ENCODE measurements at places on chromosomes 12 and 14.

DNA sequence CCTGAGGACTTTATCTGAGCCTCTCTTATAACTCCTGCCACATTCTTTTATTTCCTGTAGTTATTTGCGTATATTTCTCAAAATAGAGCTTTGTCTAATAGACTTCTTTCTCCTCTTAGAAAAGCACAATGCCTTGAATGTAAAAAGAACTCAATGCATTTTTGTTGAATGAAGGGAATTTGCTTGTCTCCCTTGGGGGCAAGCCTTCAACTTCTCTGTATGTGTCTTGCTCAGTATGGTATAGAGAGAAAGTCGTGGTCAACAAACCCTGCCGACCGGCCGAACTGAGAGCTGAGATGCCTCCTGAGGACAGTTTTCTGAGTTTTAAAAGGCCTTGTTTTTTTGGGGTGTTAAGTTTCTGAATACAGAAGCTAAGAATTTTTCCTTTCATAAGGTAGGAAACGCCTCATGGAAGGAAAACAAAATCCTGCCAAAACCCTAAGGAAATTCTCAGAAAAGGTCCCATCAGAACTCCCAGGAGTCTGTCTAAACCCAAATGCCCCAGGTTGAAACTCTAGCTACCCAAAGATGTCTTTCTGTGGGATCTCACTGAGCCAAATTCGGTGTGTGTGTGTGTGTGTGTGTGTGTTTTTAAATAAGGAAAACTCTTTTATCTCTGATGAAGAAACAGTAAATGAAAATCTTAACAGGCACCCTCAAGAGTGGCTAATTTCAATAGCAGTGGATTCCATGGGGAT lies 136.6 kb downstream of the C12orf75 start:
- no peak for DNase-seq

DNA sequence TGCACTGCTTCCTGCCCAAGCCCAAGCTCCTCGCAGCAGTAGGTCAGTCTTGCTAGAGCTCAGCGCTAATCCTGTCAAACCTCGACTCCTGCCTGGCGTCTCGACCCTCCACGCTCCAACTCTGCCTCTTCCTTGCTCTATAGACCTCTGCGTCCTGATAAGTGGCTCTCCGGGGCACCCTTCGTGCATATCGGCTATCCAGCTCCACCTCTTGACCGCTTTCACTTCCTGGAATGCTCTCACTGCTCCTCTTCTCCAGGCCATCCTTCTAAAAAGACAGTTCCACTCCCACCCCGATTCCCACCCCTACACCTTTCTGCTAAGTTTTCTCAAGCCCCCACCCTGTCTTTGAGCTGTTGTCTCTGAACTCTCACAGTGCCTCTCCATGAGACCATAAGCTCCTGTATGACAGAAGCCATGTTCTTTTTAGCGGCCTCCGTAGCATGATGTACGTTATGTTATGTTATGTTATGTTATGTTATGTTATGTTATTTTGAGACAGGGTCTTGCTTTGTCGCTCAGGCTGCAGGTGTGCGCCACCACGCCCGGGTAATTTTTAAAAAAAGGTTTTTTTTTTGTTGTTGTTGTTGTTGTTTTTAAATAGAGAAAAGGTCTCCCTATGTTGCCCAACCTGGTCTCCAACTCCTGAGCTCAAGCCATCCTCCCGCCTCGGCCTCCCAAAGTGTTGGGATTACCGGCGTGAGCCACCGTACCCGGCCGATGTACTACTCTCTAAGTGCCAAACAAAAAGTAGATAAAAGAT lies 601 bp downstream of the COX14 start:
- DNase-seq = no peak

- DNase-seq = no peak
Measured at GRCh38 chr12:11756022-11756421, 106.5 kb downstream of the ETV6 start.

GRCh38 chr14:80615831-80616230 lies 325.7 kb downstream of the CEP128 start:
- no peak for DNase-seq

GRCh38 chr12:132018193-132018916 lies 68.6 kb downstream of the EP400 start:
- no peak for DNase-seq
